Iris pigment epithelial cell (primary cell): ENCODE measurements at places on chromosomes 1 and 21.

DNA sequence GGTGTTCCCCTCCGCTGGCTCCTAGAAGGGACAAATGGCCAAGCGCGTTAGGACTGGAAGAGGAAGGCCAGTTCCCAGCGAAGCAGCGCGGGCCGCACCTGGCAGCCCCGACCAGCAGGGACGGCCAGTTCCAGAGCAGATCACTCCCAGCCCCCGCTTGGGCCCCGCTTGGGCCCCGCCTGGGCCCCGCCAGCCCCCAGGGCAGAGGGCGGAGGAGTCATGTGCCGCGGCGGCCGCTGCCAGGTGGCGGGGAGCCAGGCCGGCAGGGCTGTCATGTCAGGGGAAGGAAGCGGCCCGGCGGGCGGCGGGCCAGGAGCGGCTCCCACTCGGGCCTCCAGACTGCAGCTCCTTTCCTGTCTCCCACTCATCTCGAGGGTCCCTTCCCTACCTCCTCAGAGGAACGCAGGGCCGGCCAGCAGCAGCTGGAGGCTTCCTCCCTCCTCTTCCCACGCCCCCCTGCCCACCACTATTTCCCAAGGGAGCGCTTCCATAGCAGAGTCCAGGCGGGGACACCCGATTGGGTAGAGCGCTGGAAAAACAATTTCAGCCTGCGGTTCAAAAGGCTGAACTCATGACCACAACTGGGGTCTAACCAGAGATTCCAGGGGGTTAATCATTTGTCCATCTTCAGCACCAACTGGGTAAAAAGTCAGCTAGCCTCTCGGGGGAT lies 16.5 kb downstream of the ZNF697 start:
- peak; percentile 72 for DNase-seq

- no peak for DNase-seq
Measured at GRCh38 chr1:81366173-81366572, 434.6 kb upstream of the ADGRL2 start.

DNA sequence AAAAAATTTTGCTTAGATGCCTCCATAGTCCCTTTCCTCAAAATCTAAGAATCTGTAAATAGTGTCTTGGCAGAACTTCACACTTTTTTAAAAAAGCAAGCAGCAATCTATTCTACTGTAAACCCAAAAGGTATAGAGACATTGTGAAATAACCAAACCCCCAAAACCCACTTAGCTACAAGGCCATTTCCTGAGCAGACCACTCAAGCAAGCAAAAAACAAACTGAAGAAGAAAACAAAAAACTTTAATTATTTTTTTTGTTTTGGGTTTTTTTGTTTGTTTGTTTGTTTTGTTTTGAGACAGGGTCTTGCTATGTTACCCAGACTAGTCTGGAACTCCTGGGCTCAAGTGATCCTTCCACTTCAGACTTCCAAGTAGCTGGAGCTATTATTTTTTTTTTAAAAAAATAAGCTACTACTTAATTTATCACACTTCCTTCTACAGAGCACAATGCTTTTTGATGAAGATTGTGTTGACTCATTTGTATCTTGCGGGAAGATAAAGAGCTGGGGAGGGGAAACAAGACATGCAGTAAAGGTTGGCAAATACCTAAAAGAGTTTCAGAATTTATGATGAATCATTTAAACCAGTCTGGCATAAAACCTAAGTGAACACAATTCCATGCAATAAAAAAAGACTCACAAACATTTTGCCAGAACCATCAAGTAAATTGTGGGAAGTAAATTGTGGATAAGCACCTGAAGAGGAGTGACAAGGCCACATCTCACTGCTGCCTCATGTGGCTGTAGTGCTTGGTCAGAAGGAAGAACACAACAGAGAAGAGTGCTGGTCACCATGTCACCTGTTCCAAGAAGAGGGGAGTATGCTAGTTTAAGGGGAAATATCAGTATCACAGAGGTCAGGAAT lies 2.7 kb upstream of the PTPN22 start:
- peak; percentile 56 for DNase-seq

DNA sequence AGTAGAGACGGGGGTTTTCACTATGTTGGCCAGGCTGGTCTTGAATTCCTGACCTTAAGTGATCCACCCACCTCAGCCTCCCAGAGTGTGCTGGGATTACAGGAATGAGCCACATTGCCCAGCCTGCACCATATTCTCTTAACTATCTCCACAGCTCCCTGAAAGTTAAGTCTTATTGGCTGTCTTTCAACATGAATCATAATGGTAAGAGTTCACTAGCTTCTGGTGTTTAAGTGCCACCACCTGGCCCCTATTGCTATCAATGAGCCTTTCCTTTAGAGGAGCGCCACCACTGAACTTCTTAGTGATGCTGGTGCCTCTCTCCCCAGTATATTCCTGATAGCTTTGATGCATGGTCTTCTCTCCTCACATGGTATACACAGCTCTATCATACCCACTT lies 15.7 kb downstream of the ZFYVE9 start:
- peak; percentile 58 for DNase-seq

DNA sequence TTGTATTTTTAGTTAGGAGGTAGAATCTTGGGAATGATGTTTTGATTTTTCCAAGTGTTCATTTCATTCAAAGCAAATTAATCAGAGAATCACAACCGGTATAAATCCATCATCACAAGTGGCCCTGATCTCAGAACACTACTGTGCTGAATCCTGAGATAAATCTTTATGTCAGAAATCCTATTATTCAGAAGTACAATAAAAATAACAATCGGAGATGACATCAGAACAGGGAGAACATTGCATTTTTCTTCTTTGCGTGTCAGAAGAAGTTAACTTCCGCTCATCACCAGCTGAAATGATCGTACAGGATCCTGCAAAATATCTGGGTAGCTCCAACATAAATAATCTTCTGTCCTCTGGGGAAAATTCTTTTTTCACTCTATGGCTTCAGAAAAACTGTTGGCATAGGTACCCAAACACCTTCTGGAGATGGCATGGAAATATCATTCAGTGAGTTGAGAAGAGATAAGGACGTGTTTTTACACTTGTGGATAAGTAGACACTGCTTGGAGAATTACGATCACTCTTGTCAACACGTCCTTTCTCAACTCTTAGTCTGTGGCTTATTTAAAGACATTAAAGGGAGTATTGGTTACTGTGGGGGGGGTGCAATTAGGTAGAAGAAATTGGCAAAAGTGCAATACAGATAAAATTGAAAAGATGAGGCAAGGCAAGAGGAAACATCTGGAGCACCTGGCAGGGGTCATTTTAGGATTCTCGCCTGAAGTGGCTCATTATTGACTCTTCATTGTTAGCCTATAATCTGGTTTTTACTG lies 46.9 kb upstream of the SMYD2 start:
- no peak for DNase-seq

DNA sequence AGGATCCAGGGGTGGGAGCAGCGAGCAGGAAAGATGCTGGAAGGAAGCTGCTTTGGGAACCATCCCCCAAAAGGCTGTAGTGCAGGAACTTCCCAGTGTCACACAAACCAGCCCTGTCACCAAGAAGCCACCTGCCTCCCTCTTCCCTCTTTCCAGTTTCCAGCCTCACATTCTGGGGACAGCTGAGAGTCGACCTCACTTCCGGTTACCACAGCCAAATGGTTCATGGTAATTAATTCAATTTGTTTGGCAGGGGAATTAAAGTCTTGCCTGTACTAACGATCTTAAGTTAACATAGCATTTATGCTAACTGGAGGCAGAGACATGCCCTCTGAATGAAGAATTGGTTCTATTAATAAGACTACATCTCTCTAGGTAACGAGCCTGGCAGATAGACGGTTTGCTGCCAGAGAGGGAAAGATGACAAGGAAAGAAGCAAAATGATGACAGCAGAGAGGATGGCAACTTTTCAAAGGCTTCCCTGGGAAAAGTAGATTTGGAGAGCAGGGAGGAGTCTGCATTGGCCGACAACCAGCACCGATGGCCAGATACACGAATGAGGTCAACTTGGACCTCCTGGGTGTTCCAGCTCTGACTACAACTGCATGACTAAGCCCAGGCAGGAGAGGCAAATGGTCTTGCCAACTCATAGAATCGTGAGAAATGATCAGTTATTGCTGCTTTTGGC lies 64.1 kb downstream of the TMCO4 start:
- peak; percentile 96 for DNase-seq

DNA sequence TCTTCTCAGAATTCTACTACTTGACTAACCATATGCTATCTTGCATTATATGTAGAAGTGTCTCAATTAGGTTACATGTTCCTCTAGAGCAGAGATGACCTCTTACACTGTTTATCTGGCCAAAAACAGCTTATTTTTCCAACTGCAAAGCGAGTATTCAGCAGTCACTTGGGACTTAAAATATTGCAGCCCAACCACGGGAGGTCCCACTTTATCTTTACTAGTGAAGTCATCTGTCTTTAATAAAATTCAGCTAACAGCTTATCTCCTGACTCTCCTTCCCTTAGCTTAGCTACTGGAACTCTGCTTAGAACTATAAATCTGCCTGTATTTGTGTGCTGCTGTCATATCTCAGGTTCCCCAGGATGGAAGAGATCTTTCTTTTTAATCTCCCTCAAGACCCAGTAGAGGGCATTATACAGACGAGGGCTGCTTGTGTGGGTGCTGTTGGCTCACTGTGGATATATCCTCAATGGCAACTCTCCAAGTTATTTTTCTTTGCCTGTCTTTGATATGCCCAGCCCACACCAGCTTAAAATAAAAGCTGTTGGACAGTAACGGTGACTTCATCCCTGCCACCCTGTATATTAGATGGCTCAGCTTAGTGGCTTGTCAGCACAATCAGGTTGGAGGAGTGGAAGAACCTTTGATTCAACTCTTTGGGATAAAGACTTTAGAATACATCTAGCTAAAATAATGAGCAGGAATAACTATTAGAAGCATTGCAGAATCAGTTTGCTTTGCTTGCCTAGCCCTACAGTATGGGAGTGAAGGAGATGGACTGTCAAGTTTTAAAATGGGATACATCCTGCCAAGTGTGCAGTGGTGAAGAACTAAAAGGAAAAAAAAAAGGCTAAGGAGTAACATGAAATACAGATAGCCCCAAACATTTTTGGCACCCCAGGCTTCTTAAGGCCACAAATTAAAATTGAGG lies 9.6 kb downstream of the ENSA start:
- peak; percentile 78 for DNase-seq

DNA sequence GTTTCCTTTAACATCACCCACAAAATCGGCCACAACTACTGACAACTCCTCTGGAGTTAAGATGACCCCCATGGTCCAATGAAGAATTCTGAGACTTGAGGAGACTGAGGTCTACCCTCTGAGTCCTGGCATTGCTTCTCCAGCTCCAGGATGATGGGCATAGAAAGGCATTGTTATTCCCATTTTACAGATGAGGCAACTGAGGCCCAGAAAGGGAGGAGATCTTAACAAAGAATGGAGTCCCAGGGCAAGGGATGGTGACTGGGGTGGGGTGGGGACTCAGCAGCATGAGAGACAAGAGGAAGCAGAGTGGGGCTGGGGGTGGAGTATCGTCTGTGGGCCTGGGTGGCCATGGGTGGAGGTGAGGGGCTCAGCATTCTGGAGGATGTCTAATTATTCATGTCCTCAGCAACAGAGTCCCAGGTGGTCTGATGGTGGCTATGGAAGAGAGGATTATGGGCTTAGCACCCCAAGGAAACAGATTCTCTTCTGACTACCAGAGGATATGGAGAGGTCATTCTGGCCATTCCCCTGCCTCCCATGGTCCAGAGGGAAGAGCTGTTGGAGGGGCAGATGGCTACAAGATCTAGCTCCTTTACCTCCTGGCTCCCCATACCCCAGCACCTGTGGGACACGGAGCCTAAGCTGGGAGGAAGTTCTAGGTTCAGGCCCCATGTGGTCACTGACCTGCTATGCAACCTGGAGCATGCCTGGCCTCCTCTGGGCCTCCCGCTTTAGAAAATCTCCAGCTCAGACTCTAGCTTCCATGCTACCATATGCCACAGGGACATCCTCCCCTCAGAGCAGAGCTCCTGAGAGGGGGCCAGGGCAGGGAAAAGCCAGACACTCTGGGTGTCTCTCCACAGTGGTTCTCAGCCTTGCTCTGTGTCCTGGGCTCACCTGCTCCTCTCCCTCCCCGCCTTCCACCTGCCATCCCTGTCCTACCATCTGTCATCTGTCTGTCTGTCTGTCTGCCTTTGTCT lies 37.4 kb upstream of the DMBX1 start:
- DNase-seq: no peak

- DNase-seq: no peak
Measured at GRCh38 chr21:38268864-38269575, 12.2 kb downstream of the KCNJ15 start.

GRCh38 chr1:241614144-241614543 lies 26.0 kb downstream of the CHML start:
- DNase-seq: peak; percentile 26

GRCh38 chr1:207035877-207036551 lies 3.5 kb upstream of the C1orf116 start:
- no peak for DNase-seq

- DNase-seq: no peak
Measured at GRCh38 chr1:12188115-12188514, 21.3 kb downstream of the TNFRSF1B start.

- DNase-seq: no peak
Measured at GRCh38 chr21:44461464-44462001, 6.2 kb downstream of the LRRC3 start.

DNA sequence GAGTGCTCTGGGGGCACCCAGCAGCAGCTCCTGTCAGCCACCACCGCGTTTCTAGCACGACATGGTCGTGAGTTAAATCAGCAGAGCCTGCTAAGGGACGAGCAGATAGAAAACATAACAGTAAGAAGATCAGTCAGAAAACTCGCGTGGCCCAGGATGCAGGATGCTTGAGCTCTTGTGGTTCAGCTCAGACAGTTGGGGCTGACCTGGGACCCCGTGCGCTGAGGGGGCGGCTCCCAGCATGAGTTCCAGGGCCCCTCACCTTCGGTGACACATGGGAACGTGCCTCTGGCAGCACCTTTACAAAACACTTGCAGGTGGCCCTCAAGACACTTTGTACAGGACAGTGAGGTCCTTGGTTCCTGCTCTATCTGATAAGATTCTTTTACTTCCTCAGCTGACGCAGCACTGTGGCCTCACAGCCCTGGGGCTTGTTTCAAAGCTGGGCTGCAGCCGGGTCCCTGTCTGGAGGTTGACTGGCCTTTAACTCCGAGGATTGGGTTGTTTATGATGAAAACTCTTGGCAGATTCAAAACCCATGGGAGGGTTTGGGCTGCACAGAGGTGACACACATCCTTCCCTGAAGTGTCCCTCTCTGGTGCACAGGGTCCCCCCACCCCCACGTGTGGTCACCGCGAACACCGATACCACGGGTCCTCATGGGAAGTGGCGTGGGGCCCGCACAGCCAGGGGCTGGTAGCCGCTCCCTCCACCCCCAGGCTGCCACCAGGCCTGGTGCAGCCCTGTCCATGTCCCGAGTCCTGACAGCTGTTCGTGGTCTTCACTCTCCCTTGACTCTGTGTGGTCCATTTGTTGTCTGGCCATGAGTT lies 65.3 kb upstream of the COL6A1 start:
- DNase-seq: no peak
